ENCODE measurements at places on chromosomes 11 and 22.
A peak's percentile ranks its signal among the peaks of the same experiment; 100 is the strongest.

- DNase-seq: peak; percentile 58
Measured at GRCh38 chr11:3824714-3825472, 15.9 kb downstream of the RHOG start.

- no peak for DNase-seq
Measured at GRCh38 chr22:36384766-36385481, 2.8 kb downstream of the MYH9 start.

- DNase-seq: no peak
Measured at GRCh38 chr11:65853246-65853979, 4.6 kb downstream of the CFL1 start.

GRCh38 chr22:31253949-31254348 is 38.3 kb downstream of the PIK3IP1 start:
- no peak for DNase-seq

GRCh38 chr22:39013942-39014722 is at the start of gene APOBEC3C:
APOBEC3C (plus strand) TSS chr22:39014257; CDS start chr22:39014363, 106 bp downstream.
- DNase-seq: peak; percentile 88

DNA sequence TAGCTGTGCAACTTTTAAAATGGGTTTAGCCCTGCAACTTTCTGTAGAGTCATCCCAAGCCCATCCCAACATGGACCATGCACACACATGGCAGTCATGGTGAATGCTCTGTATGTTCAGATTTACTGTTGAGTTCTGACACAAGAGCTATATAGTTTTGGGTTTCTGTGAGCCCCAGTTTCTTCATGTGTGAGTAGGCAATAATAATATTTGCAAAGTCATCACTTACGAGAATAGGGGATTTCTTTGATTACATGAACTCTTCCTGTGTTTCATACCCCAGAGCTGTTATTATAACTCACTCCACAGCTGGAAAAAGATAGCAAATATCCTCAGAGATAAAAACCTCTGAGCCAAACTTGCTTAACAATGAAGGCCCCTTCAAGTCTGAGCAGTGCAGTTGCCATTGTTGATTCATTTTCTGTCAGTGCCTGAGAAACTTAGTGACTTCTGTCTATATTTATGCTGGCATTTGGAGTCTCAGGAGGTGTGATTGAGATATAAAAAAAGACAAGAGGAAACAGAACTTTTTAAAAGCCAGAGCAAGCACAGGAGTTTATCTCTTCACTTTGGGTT is 767.9 kb upstream of the API5 start:
- no peak for DNase-seq

- no peak for DNase-seq
Measured at GRCh38 chr11:4704790-4705334, 278 bp downstream of the MMP26 start.

- DNase-seq: no peak
Measured at GRCh38 chr11:119115484-119116234, 5.7 kb upstream of the HINFP start.

GRCh38 chr11:8090756-8091155 is 9.7 kb downstream of the TUB start:
- no peak for DNase-seq

GRCh38 chr11:114097832-114098231 is 38.3 kb downstream of the ZBTB16 start:
- no peak for DNase-seq

GRCh38 chr22:27372364-27372763 is 429.2 kb downstream of the MN1 start:
- no peak for DNase-seq

DNA sequence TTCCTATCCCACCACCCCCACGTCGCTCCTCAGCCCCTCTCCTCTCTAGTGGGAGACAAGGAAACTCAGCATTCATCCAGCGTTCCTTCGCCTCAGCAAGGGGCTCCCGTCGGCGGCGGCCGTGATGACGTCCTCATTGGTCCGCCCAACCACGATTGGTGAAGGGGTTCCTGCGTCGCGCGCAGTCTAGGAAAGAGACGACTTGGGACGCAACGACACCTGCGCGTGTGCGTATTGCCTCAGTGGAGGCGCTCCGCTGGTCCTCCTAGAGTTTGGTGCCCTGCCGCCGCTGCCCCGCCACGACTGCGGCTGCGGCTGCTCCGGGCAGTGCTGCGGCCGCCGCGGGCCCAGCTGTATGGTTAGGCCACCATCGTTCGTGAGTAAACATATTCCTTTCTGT is 56.6 kb downstream of the CCDC81 start:
- no peak for DNase-seq

GRCh38 chr11:122864386-122865115 is 18.0 kb upstream of the JHY start:
- no peak for DNase-seq

- DNase-seq: no peak
Measured at GRCh38 chr11:32435942-32436750, 807 bp upstream of the WT1 start.

DNA sequence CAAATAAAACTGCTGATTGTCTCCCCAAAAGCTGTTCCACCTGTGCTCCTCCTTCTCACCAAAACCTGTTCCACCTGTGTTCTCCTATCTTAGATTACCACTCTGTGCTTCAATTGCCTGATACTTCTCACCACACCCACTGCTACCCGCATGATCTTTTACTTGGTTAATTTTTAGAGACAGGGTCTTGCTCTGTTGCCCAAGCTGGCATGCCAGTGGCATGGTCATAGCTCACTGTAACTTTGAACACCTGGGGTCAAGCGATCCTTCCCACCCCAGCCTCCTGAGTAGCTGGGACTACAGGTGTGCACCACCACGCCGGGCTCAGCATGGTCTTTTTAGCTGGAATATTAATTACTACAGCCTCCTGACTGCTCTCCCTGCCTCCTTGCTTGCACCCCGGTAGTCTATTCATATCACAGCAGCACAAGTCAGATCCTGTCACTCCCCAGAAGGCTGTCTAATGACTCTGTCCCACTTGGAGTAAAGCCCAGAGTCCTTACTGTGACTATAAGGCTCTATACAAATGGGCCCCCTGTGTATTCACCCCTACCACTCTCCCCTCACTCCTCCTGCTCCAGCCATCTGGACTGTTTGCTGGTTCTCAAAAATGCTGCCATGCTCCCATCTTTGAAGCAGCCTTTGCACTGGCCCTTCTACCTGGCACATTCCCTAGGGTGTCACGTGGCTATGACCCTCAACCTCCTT is 3.5 kb downstream of the C11orf91 start:
- DNase-seq: no peak

DNA sequence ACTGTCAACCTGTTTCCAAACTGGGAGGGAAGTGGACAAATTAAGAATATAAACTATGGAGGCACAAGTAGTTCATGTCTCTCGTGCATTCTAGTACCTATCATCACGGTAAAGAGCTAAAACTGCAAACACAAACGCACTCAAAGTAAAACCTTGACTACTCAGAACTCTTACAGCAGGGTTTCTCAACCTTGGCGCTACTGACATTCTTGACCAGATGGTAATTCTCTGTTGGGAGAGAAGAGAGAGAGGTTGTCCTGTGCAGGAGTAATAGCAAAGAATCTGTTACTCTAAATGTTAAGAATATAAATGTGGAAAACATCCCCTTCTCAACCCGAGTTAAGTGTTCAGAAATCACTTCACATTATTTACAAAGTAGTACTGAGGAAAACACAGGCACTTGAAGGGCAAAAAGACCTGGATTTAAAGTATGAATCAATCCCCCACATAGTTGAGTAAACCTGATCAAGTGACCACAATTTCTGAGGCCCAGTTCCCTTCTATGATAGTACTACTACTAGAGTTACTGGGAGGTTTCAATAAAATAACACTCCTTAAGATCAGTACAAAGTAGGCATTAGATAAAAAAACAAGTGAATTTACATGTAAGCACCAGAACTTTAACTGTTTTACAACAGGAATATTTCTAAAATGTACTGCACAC is 73.1 kb upstream of the ARHGAP32 start:
- DNase-seq: no peak

- peak; percentile 14 for DNase-seq
Measured at GRCh38 chr22:40746428-40747220, 67.3 kb downstream of the MCHR1 start.

GRCh38 chr22:35197071-35197470 is 60.2 kb upstream of the HMGXB4 start:
- no peak for DNase-seq

DNA sequence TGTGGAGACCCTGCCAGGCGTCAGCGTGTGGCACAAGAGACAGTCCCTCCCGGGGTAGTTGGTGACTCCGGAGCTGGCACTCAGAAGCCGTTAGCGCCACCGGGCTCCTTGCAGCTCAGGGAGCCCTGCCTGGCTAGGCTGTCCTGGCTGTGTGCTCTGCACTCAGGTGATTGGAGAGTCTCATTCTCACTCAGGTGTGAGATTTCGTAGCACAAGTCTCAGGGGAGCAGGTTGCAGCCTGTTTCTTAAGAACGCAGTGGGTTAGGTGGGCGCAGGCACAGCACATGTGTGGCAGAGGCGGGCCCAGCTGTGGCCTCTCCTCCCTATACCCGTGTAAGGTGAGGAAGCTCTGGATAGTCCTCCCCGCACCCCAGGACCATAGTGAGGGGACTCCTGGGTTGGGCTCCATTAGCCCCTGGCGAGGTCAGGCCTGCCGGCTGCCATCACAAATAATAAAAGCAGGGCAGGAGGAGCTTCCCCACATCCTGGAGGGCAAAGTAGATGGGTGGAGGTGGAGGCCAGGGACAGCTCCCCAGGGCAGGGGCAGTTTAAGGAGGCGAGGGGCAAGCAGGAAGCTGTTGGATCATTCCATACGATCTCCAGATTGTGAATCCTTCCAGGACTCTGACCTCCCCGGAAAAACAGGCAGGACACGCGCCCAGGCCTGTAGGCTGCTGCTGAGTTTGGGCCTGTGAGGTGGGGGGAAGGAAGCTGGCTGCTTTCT is 39.4 kb downstream of the SBF1 start:
- DNase-seq: no peak

- no peak for DNase-seq
Measured at GRCh38 chr11:114135737-114136151, 76.2 kb downstream of the ZBTB16 start.

DNA sequence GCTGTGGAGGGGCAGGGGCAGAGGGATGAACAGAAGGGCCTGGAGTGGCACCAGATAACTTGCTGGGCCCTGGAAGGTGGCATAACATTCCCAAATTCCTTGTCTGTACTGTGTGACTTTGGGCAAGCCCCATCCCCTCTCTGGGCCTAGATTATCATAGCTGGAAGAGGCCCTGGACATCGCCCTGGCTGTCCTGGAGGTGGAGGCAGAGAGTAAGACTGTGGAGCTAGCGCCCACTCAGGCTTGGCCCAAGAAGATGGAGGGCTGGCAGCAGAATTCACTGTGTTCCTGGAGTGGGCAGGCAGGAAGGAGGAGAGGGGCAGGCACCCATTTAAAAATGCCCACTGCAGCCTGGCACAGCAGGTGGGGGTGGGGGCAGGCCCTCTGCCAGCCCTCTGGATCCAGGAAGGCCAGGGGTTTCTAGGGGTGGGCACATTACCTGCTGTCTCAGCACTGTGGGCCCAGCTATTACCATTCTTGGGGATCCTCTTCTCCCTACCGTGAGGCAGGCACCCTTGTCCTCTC is 22.6 kb downstream of the ARHGEF17 start:
- peak; percentile 57 for DNase-seq

- peak; percentile 20 for DNase-seq
Measured at GRCh38 chr11:124315052-124315451, 1.3 kb upstream of the OR8D1 start.

GRCh38 chr11:113896156-113896879 is 8.3 kb upstream of the HTR3B start:
- peak; percentile 29 for DNase-seq

GRCh38 chr11:86940122-86940777 is 14.9 kb downstream of the FZD4 start:
- DNase-seq: no peak

DNA sequence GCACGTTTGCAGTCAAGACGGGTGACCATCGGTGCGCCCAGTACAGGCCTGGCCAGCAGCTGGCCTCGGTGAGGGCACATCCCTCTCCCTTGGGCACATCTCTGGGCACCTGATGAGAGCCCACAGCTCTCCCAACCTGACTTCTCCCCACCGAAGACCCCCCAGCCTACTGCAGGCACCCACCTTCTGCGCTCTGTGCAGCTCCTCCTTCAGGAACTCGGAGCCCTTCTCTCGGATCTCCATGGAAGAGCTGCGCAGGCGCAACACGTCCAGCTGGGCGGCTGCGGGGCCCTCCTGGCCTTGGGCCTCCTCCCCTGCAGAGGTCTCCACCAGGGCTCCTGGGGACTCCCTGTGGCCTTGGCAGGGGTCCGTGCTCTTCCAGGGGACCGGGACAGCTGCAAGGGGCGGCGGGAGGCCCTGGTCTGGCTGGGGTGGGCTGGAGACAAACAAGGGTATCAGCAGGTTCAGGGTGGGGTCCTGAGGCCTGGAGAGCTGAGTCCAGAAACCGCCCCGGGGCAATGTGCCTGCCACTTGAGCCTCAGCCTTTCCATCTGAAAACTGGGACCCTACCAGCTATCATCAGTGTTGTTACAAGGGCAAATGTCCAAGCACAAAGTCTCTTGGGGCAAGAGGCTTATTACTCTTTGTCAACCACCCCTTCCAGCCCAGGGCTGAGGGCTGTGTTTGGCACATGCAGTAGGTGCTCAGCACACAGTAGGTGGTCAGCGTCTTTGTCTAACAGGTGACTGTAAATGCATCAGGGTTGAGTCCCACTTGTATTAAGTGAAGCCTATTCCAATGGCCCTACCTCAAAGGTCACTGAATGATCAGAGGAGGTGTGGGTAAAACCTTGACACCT is 9.3 kb downstream of the RAB3IL1 start:
- no peak for DNase-seq

GRCh38 chr11:119305556-119306372 is 11.2 kb downstream of the MCAM start:
- DNase-seq: no peak

GRCh38 chr11:113540416-113541330 is 65.5 kb upstream of the DRD2 start:
- no peak for DNase-seq

DNA sequence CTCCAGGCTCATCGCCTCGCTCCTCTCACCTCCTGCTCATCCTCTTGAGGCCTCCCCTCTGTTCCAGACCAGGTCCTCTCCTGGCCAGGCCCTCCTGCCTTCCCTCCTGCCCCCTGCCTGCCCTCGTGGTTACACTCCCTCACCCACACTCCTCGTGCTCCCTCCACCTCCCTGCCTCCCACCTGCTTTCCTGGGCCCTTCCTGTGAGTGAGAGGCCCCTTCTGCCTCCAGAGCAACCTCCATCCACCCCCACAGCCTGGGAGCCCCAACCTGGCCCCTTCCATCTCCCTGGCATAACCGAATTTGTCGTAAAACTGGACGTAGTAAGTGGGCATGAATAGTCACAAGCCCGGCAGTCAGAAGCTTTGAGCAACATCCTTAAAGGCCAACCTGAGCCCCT is 4.5 kb downstream of the APOBEC3G start:
- DNase-seq: no peak

DNA sequence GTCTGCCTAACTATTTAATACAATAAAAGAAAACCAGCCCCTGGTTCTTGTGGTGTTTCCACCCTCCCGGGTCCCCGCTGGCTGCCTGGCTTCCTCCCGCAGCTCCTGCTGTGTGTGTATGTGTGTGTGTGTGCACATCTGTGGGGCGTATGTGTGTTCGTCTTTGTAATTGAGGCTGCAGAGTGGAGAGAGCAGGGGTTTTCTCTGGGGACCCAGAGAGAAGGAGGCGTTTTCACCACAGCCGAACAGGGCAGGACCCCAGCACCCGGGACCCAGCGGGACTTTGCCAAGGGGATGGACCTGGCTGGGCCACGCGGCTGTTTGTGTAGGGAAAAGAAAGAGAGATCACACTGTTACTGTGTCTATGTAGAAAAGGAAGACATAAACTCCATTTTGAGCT is 42.7 kb downstream of the IGLL1 start:
- DNase-seq: no peak

GRCh38 chr11:96279018-96279895 is 63.7 kb downstream of the MAML2 start:
- DNase-seq: no peak

- no peak for DNase-seq
Measured at GRCh38 chr11:110090466-110091026, 2.6 kb upstream of the ZC3H12C start.

GRCh38 chr11:70161043-70161625 is 42.0 kb upstream of the FADD start:
- no peak for DNase-seq

Data from RKO (cell line).